ENCODE measurements at places on chromosomes 1 and 21.

- no peak for DNase-seq
Observed at GRCh38 chr1:232382671-232383070, 247.3 kb downstream of the SIPA1L2 start.

DNA sequence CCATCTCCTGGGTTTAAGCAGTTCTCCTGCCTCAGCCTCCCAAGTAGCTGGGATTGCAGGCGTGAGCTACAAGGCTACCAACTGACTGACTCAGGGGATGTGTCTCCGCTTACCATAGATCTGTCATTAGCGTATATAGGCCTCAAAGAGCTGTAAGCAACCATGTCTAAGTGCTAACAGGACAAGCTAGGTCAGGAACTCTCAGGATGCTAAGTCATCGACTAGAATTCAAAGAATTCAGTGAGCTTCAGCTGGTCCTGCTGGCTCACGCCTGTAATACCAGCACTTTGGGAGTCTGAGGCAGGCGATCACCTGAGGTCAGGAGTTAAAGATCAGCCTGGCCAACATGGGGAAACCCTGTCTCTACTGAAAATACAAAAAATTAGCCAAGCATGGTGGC is 29.5 kb downstream of the CAPN2 start:
- DNase-seq = no peak

GRCh38 chr21:34302521-34302920 is 61.3 kb upstream of the KCNE2 start:
- DNase-seq = no peak

GRCh38 chr1:36579039-36579438 is 96.3 kb upstream of the CSF3R start:
- DNase-seq = no peak

DNA sequence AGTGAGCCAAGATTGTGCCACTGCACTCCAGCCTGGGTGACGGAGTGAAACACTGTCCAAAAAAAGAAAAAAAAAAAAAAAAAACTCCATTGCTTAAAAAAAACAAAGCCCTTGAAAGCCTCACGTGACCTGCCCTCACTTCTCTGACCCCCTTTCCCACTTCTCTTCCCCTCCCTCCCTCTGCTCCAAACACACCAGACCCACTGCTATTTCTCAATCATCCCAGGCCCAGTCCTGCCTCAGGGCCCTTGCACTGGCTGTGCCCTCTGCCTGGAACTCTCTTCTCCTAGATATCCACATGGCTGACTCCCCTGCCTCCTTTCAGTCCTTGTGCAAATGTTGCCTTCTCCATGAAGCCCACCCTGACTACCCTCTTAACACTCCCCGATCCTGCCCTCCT is 45.4 kb upstream of the TARDBP start:
- DNase-seq = no peak

DNA sequence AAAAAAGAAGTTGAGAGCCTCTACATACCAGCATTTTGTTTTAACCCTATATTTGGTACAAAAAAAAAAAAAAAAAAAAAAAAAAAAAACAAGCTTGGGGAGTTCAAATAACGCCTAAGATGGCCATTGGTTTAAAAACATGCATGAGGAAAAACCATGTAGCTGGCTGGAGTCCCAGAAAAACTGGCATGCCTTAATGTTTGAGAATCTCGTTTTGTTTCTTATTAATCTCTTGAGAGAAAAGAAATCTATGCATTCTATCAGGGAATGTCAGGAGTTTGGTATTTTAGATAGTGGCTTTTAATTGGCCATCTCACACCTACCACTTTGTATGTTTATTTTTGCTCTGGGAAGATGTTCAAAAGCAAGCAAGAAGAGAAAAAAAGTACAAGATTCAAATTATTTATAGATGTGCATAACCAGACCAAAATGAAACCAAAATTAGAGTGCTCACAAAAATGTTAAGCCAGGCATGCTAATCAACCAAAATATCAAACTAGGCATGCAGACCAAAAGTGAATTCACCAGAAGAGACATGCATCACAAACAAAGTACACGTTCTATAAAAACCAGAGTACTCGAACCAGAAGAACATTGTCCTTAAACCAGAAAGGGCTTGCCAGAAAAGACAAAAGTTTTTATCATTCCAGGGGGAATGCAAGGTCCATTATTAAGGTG is 156.6 kb downstream of the AK5 start:
- no peak for DNase-seq

DNA sequence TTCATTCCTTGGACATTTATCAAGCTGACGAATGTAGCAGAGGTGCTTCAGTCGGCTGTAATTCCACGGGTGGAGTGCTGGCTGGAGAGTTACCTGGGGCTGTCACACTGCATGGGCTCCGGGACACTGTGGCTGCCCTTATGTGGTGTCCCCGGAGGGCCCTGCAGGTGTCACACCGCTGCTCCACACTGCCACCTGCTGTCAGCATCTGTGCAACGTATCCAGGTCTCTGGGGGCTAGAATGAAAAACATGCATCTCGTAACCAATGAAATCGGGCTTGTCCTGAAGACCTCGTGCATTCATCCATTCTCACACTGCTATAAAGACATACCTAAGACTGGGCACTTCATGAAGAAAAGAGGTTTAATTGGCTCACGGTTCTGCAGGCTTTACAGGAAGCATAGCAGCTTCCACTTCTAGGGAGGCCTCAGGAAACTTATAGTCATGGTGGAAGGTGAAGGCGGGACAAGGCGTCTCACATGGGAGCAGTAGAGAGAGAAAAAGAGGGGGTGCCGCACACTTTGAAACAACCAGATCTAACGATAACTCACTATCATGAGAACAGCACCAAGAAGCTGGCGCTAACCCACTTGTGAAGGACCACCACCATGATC is 46.7 kb upstream of the PCBP3 start:
- peak; percentile 72 for DNase-seq

DNA sequence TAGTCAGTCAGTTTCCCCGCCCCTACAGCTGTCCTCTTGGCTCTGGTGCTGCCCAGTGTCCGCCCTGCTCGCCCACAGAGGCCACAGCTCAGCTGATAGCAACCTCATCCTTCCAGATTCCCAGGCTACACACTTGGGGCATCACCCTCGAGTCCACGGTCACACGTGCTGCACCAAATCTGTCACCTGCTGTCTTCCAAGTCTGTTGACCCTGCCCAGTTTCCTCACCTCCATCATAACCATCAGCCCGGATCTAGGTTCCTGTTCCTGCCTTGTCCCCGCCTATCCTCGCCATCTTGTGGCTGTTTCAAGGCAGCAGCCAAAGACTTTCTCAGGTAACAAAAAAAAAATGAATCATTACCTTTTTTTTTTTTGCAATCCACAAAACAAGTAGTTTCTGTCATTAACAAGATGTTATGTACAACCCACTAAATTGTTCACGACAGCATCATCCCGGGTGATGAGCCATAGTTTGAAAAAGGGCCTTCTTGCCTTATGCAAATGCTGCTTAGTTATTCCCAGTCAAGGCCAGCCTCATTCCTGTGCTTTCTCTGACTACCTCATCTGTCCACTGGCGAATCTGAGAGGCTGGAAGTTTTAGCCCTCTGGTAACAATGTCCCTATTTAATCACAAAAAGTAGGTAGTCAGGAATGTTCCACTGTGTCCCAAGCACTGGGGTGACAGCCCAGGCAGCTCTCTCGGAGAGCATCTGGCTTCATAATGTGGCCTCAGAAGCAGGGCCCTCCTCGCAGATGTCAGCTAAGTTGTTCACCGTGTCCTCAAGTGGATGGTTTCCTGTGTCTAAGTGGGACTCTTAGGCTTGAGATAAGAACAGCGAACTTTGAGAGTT is 4.9 kb upstream of the MIIP start:
- no peak for DNase-seq

DNA sequence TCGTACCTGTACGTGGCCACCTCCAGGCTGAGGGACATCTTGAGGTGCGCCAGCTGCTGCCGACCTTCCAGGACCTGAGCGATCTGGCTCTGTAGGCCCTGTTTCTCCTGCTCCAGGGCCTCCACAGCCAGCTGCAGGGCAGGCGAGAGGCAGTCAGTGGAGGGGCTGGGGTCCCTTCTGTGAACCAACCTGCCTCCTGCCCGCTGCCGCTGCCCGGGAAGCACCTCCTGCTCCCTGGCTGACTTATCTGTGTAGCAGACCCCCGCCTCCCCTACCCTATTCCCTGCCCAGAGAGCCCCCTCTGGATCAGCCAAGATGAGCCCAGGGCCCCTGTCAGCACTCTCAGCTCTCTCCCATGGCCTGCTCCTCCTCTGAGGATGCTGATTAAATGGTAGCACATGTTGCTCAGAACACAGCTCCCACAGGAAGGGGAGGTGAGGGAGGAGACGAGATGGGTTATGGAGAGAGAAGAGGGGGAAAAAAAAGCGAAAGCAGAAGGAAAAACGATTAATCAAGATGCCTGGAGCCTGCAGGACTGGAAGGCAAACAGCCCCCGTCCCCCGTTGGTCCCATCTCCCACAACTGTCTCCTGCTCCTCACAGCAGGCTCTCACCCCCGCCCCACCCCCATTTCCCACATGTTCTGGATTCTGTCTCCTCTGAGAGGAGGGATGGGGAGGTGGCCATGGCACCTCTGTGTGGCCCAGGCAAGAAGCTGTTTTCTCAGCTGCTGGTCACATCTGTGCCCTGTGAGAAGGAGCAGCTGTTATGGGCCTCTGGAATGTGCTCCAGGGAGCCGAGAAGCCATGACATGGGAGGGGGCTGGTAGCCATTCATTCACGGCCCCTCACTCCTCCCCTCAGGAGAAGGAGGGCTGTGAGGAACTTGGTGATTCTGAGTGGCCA is 1.7 kb downstream of the NES start:
- DNase-seq = no peak

DNA sequence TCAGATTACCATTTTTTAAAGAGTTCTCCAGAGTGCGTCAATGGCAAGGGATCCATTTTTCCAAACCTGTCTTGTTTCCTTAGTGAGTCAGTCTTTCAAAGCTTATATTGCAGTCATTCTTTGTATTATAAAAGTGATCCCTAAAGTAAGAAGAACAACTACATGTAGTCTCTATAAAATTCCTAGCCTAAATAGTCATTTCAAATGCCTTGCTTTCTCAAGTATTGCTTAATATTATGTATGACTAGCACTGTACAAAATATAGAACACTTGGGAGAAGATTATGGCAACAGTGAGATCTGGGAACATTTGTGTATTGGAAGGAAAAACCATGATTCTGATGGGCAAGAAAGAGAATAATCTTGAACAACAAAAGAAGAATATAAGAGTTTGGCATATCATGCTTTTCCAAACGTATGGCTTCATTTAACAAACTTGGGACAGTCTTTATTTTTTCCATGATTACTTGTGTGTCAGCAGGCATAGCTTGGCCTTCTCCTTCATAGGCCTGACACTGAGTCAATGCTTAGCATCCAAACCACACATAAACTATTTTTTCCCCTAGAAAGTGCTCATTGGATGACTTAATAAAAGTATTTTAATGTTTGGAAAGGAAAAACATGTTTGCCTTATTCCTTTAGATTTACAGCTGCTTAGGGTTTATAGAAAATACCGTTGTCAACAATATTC is 547.4 kb downstream of the LTN1 start:
- no peak for DNase-seq

DNA sequence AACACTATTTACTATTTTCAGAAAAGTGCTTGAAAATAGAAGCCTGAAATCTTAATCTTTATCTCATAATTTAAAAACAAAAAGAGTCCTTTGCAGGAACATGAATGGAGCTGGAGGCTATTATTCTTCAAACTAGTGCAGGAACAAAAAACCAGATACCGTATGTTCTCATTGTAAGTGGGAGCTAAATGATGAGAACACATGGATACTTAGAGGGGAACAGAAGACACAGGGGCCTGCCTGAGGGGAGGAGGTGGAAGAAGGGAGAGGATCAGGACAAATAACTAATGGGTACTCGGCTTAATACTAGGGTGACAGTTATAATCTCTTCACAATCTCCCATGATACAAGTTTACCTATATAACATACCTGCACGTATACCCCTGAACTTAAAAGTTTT is 176.3 kb downstream of the SDCCAG8 start:
- no peak for DNase-seq

- DNase-seq = no peak
Observed at GRCh38 chr1:30036229-30036547, 687.2 kb downstream of the MATN1 start.

DNA sequence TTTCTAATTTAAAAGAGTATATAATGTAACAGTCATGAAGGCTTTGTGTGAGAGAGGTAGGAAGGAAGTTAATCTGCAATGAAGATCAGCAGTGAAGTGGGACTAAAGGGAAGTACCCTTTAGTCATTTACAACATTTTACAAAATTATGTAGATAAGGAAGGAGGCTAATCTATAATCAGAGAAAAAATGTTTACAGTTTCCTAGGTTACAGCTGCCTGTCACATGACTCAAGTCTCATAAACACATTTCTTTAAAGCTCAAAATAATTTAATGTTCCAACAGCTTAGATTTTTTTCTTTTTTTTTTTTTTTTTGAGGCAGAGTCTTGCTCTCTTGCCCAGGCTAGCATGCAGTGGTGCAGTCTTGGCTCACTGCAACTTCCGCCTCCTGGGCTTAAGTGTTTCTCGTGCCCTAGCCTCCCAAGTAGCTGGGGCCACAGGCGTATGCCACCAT is 26.2 kb upstream of the CAP1 start:
- DNase-seq = no peak

GRCh38 chr21:28160378-28160777 is 832.3 kb downstream of the LTN1 start:
- DNase-seq = no peak

DNA sequence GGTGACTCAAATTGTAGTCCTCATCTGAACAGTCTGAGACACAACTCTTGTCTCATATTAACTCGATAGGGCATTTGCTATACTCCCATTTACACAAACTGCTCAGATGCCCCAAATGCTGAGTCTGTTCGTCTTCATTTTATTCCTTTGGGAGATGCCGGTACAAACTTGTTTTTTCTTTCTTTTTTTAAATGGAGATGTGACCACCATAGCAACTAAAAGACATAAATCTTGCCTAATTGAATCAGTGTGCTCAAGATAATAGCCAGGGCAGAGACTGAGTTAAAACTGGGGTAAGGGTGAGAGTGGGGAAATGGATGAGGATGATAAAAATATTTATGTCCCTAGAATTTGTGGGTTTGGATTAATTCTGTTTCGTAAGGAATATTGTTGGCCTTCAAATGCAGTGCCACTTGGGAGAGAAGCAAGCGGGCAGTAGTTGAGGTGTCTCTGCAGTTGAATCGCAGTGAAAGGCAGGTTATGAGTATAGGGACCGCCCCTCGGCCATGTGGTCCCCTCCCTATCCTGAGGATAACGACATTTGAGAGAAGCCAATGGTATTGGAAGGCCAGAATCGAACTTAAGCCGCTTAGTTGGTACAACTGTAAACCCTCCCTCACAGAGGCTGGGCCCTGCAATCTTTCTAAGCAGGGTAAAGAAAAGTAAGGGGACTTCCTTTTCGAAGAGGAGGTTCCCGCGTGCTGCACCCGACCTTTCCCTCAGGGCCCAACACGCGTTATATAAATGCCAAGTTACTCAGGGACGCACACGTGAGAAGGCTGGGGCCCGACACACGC is 859 bp upstream of the LRRC8B start:
- no peak for DNase-seq

Data from activated CD8-positive, alpha-beta memory T cell treated with anti-CD3 and anti-CD28 coated beads for 1 hour (primary cell).